T-helper 1 cell treated with Interleukin-12 subunit alpha and Interleukin-12 subunit beta and Interleukin-4 antibody, amounts not matched to agents 30 ng/mL and 1 ng/mL, for 36 hours (primary cell): ENCODE measurements at places on chromosomes 12 and 14. TPM values are rescaled to one million over a fixed set of nuclear protein-coding genes. Genes with fewer than 3 reads are reported as not detected.

CCDC184 gene
- 0.12 and 0.32 TPM in 2 replicates for total RNA-seq

ASB2 gene
- total RNA-seq = 62.2 and 66.6 TPM in 2 replicates

CLEC9A gene
- total RNA-seq = not detected in 2 replicates

ENTPD5 gene
- 9.1 and 9.7 TPM in 2 replicates for total RNA-seq

TAS2R10 gene
- 0.34 and 0.39 TPM in 2 replicates for total RNA-seq

DHH gene
- total RNA-seq = 0.07 TPM in 1 of 2 replicates, not detected in the other

STRAP gene
- total RNA-seq = 88.4 and 90.8 TPM in 2 replicates

DBX2 gene
- total RNA-seq = not detected in 2 replicates

DTX1 gene
- 0.66 TPM in 1 of 2 replicates, not detected in the other for total RNA-seq

TFCP2 gene
- total RNA-seq = 40.2 and 45.1 TPM in 2 replicates

KITLG gene
- not detected in 2 replicates for total RNA-seq

WNT5B gene
- 4.7 and 7.0 TPM in 2 replicates for total RNA-seq
